ENCODE measurements at places on chromosomes 1 and 21. TPM values are rescaled to one million over a fixed set of nuclear protein-coding genes. Genes with fewer than 3 reads are reported as not detected.

OR6P1 gene
- polyA plus RNA-seq, result not detected

MYOM3 gene
- polyA plus RNA-seq, result not detected

PER3 gene
- polyA plus RNA-seq, result 8.3 TPM

TMEM269 gene
- not detected for polyA plus RNA-seq

PAQR7 gene
- polyA plus RNA-seq, result 10.7 TPM

AQP10 gene
- not detected for polyA plus RNA-seq

TIAM1 gene
- 2.1 TPM for polyA plus RNA-seq

CCDC27 gene
- not detected for polyA plus RNA-seq

LCE1E gene
- polyA plus RNA-seq, result not detected

ITLN2 gene
- not detected for polyA plus RNA-seq

SLC19A2 gene
- 4.8 TPM for polyA plus RNA-seq

NECAP2 gene
- 111 TPM for polyA plus RNA-seq

HSPA6 gene
- polyA plus RNA-seq, result 0.27 TPM

TGFB2 gene
- 10.2 TPM for polyA plus RNA-seq

GRCh38 chr1:119372503-119373086, 4.0 kb downstream of the HAO2 start:
- no peak for DNase-seq

DNA sequence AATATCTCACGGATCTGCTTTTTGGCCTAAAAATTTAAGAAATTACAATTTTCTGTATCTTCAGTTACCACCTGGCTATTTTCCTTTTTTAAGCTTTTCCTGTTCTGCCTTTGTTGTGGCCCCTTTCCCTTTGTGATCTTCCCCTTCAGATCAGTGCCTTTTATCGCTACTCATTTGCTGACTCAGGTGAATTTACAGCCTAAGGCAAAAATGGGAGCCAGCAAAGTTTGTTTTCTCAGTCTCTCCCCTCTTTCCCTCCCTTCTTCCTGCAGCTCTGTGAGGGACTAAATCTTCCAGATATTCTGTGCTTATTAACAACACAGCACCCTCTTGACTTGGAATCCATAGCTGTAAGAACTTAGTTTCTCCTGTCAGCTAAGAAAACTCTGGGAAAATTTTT, 5.3 kb upstream of the PRRC2C start:
- DNase-seq, result no peak

DNA sequence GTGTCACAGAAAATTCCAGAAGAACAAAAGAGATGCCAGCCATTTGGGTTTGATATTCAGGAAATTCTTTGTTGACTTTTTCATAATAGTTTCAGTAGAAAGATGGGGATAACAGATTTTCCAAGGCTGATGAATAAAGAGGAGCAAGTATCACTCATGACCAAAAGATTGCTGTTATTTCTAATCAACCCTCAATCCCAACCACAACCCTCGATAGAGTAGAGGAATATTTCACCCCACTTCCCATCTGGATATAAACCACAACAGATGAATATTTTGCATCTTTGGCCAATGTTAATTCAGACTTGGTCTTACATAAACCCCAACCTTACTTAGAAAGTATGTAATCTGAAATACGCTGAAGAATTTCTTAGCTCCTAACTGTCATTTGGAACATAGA, 232.4 kb downstream of the SEC16B start:
- DNase-seq, result no peak

DNA sequence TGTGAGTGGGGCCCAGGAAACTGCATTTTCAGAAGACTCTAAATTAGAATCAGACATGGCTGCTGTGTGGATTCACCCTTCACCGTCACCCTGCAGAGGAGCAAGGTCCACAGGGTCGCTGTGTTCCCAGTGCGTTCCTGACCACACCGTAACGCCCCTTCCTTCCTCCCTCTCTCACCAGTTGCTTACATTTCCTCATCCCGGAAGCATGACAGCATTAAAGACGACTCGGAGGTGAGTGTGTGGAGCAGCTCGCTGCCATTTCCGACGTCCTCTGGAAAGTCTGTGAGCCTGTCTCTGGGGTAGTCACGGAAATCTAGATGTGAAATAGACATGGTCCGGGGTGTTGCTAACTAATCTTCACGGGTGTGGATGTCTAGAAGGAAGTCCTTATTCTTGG, 45.9 kb downstream of the FAAP20 start:
- no peak for DNase-seq

GRCh38 chr1:30809514-30810263, 52.1 kb upstream of the LAPTM5 start:
- peak; percentile 71 for DNase-seq

- no peak for DNase-seq
Observed at GRCh38 chr1:26020941-26021646, 481 bp upstream of the EXTL1 start.

DNA sequence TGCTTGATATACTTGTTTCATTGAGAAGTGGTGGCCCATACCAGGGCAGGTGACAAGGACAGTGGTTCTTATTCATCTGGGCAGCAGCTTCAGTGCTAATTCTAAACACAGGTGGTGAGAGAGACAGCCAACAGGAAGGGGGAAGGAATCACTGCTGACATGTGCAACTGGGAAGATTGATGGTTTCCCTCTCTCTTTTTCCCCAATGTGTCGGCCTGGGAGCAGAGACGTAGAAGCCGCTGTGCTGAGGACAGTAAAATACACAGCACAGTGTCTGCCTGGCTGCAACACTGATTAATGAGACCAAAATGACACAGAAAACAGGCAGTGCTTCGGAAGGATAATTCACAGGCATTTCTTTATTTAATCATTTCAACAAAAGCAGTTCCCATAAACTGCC, 48.8 kb downstream of the WARS2 start:
- no peak for DNase-seq

GRCh38 chr1:214108097-214108446, 120.3 kb downstream of the PROX1 start:
- DNase-seq, result no peak

DNA sequence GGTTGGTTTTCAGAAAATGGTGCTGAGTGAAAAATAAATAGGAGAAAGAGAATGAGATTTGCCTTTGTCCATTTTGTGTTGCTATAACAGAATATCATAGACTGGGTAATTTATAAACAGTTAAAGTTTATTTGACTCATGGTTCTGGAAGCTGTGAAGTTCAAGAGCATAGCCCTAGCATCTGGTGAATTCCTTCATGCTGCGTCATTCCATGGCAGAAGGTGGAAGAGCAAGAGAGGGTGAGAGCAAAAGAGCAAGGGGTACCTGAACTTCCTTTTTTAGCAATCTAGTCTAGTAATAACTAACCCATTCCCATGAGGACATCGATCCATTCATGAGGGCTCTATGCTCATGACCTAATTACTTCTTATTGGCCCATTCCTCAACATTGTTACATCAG, 209.1 kb upstream of the ZP4 start:
- DNase-seq, result no peak

- DNase-seq, result peak; percentile 11
Observed at GRCh38 chr1:22500471-22500870, 48.8 kb downstream of the ZBTB40 start.

DNA sequence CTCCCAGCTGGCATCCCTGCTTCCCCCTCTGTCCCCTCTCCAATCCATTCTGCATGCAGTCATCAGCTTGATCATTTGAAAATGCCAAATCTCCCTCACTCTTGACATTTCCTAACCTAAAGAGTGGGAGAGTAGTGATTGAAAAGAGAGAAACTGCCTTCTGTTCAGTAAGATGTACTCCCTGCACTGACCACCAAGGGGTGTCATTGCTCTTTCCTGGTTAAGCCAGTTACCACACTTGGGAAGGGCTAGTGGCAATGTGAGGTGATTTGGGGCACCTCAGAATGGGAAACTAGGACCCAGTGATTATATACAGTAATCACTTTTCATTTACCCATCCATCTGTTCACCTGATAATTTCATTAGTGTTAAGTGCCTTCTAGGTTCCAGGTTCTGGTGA, 6.9 kb upstream of the TMEM269 start:
- no peak for DNase-seq

DNA sequence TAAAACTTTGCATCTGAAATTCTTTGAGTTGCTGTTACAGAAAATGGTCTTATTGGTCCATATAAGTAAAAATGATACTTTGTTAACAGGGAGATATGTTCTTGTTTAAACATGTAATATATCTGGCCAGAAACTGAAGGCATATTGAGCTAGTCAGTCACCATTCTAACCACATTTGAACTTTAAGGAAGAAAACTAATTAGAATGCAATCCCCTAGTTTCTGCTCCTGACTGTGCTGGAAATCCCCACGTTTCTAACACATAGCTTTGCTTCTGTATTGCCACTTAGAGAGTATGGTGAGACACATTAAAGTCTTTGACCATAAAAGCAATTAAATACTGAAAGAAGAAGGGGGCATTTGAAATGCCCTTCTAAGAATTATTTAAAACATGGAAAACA, 32.1 kb upstream of the HIVEP3 start:
- DNase-seq, result no peak

DNA sequence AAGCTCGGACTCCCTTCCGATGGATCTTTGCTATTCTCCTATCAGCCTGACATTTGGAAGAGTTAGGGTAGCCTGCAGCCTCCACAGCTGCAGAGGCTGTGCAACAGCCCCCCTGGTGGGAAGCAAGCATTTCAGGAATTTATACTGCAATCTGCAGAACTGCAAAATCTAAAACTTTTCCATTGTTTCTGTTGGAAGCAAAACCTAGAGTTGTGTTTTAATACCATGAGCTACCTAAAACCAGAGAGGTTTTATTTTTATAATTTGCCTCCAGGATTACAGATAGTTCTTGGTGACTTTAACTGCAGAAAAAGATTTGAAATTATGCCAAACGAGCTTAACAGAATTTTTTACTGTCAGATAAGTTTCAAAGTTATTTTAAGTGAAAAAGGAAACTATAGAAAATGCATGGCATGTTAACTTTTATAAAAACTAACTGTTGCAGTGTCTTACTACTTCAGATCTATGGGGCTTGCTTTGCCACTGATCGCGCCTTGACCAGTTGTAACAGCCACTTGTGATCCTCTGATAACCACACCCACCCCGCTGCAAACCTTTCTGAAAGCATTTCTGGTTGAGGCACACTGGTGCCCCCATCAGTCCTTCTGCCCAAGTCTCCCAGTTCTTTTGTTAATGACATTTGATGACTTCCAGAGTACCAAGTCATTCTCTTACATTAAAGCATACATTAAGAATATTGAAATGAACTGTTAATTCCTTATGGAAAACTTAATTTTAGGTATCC, 64.8 kb downstream of the PRDM2 start:
- no peak for DNase-seq

- no peak for DNase-seq
Observed at GRCh38 chr1:39642796-39643195, 3.4 kb upstream of the HEYL start.

- no peak for DNase-seq
Observed at GRCh38 chr1:94832931-94833585, 12.9 kb downstream of the SLC44A3 start.

GRCh38 chr1:55888685-55889317, 673.6 kb upstream of the USP24 start:
- DNase-seq, result no peak

DNA sequence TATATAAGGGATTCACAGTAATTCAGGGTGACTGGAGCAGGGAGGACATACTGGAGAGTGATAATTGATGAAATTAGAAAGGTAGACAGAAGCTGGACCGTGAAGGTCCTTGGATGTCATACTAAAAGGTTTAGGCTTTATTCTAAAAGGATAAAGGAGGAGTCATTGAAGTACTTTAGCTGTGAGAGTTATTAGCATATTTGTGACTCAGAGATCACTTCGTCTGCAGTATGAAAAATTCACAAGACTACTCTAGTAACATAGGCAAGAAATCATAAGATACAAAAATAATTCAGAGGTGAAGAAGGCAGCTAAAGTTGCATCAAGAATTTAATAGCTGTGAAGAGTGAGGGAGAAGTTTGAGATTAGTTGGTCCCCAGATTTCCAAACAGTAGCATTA, 26.3 kb downstream of the KCNA3 start:
- no peak for DNase-seq

- DNase-seq, result no peak
Observed at GRCh38 chr1:228391411-228392020, 15.1 kb downstream of the TRIM11 start.

GRCh38 chr1:211741788-211742187, 66.4 kb upstream of the NEK2 start:
- no peak for DNase-seq

DNA sequence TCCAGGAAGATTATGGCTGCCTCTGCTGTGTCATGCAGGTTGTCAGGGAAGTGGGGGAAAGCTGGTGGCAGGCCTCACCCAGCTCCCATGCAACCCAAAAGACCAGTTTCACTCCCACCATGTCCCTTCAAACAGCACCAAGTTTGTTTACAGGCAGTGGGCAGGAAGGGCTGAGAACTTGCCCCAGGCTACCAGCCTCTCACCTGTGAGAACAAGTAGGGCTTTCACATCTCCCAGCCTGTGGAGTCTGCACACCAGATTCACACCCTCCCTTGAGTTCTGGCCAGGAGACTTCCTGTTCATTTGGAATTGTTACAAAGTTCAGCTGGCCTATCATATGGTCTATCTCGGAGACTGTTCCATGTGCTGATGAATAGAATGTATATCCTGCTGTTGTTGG, 27.8 kb downstream of the RPAP2 start:
- DNase-seq, result no peak

GRCh38 chr1:212794561-212795014, 2.9 kb downstream of the TATDN3 start:
- DNase-seq, result no peak

DNA sequence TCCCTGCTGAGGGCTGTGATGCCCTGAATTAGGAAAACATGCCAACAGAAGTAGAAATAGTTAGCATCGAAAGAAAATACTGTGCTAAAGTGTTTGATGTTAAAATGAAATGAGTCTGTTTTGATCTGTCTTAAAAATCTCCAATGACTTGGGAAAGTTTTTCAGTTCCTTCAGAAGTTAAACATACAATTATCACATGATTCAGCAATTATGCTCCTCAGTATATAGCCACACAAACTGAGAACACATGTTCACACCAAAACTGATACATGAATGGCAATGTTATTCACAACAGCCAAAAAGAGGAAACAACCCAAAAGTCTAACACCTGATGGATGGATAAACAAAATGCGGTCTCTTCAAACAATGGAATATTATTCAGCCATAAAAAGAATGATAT, 130.6 kb downstream of the PTPN14 start:
- DNase-seq, result no peak

Data from AG04450 (cell line).